ENCODE measurements at places on chromosomes 6 and 20.

DNA sequence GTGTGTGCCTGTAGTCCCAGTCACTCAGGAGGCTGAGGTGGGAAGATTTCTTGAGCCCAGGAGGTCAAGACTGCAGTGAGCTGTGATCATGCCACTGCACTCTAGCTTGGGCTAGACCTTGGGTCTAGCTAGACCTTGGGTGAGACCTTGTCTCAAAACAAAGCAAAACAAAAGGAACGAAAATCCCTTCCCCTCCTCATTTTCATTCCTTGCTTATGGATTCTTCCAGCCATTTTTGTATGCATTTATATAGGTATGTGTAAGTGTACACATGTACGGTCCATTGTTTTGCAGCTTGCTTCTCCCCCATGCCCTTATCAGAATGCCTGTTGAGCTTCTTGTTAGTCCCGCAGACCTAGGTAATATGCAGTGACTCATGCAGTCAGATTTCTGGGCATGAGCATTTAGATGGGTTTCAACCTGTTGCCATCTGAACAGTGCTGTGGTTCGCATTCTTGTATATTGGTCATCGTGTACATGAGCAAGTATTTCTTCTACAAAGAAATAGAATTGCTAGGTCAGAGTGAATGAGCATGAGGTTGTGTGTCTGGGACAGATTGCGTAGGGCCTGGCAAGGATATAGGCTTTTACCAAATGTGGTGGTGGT, 73.2 kb downstream of the ATRN start:
- DNase-seq: no peak
- H3K4me1 ChIP-seq: no peaks in the 10 kb centered on the region
- H3K27me3 ChIP-seq: no peaks in the 10 kb centered on the region
- H3K4me3 ChIP-seq: no peak overlapping the region
- no peak overlapping the region for H3K27ac ChIP-seq
- H3K36me3 ChIP-seq: peaks cover 14% of the 10 kb centered on the region

GRCh38 chr20:17806739-17807441, 107.1 kb downstream of the BANF2 start:
- H3K4me3 ChIP-seq: no peak overlapping the region
- no peaks in the 10 kb centered on the region for H3K27me3 ChIP-seq
- H3K27ac ChIP-seq: no peak overlapping the region
- H3K4me1 ChIP-seq: no peaks in the 10 kb centered on the region
- no peaks in the 10 kb centered on the region for H3K36me3 ChIP-seq
- DNase-seq: no peak

- peaks cover 3% of the 10 kb centered on the region for H3K4me1 ChIP-seq
- no peak for DNase-seq
- H3K27ac ChIP-seq: no peak overlapping the region
- H3K4me3 ChIP-seq: no peak overlapping the region
- H3K36me3 ChIP-seq: peaks cover 46% of the 10 kb centered on the region
Observed at GRCh38 chr6:4896401-4896800, 107.4 kb downstream of the RPP40 start.

DNA sequence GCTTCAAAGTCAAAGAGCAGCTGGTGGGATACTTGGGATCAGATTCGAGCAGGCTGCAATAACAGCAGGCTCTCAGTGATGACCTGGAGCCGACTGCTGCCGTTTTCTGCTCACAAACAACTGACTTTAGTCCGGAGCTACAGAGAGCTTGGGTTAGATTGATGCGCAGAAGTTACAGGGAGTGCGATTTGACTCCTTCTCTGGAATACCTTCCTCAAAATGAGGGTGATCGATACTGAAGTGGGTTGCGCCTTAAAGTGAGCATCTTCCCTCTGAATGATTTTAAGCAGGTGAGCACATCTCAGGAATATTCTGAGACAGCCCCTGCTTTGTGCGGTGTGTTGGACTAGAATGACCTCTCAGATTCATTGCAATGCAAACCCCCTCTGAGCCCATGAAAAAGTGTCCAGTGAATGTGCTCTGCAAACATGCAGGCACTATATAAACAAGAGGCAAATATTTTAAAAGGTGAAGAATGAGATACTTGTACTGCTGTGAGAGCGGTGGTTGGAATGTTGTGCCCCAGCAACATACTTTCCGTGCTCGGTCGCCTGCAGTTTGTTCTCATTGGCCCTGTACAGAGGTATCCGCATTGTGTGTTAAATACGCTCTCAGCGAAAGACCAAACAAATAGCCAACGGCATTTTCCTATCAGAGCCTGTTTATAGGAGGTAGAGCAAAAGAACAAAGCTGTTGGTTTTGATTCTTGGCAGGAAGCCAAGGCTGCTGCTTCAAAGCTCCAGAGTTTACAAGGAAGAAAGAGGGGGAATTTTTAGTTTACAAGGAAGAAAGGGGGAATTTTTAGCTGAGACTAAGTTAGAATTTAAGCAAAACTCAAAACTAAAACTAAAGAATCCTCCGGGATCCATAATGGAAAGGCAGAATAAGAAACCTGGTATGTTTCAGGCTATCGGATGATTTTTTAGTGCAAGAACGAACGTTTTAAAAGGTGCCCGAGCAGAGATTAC, 67.7 kb downstream of the PHACTR2 start:
- H3K36me3 ChIP-seq: no peaks in the 10 kb centered on the region
- H3K4me1 ChIP-seq: no peaks in the 10 kb centered on the region
- H3K27ac ChIP-seq: no peak overlapping the region
- DNase-seq: no peak
- no peaks in the 10 kb centered on the region for H3K27me3 ChIP-seq

- peaks cover 8% of the 10 kb centered on the region for H3K27me3 ChIP-seq
- H3K36me3 ChIP-seq: peaks cover 3% of the 10 kb centered on the region
- no peaks in the 10 kb centered on the region for H3K4me1 ChIP-seq
- no peak overlapping the region for H3K4me3 ChIP-seq
Observed at GRCh38 chr20:13855613-13856012, 70.8 kb downstream of the NDUFAF5 start.

GRCh38 chr6:88748141-88748540, 215.3 kb downstream of the RNGTT start:
- no peak overlapping the region for H3K27ac ChIP-seq
- H3K27me3 ChIP-seq: no peaks in the 10 kb centered on the region
- H3K36me3 ChIP-seq: peaks cover 5% of the 10 kb centered on the region

DNA sequence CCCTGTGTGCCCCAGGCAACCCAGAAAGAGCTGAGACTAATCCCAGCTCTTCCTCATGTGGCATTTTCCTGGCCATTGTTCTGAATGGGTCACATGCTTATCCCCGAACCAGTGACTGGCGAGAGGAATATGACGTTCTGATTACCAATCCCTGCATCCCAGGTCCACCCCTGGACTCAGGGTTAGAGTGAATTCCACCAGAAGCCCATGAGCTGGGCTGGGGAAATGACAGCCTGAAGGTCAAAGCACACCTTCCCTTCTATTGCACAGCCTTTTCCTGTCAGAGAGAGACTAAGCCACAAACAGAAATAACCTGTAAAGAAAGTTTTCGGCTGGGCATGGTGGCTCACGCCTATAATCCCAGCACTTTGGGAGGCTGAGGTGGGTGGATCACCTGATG, 70.9 kb downstream of the ZNF217 start:
- H3K4me3 ChIP-seq: no peak overlapping the region
- H3K36me3 ChIP-seq: no peaks in the 10 kb centered on the region
- DNase-seq: no peak
- no peaks in the 10 kb centered on the region for H3K4me1 ChIP-seq
- H3K27ac ChIP-seq: no peak overlapping the region

- H3K27me3 ChIP-seq: peaks cover 9% of the 10 kb centered on the region
- no peaks in the 10 kb centered on the region for H3K36me3 ChIP-seq
- peak; percentile 61 for DNase-seq
Observed at GRCh38 chr6:169724494-169725124, at the start of gene PHF10. PHF10 (minus strand) TSS chr6:169724500; CDS start chr6:169723931, 569 bp downstream.

Data from immature natural killer cell (primary cell).